ENCODE measurements at places on chromosomes 6 and 20.

- no peak for DNase-seq
These were observed 54.3 kb downstream of the NUS1 start for GRCh38 chr6:117729613-117730012.

GRCh38 chr20:41173791-41174341, 36.5 kb downstream of the PLCG1 start:
- no peak for DNase-seq

GRCh38 chr6:26065952-26066380, 21.3 kb upstream of the HFE start:
- DNase-seq = peak; percentile 74

- no peak for DNase-seq
These were observed 15.7 kb upstream of the MYT1 start for GRCh38 chr20:64148581-64148980.

GRCh38 chr6:134422426-134423231, 104.7 kb upstream of the SGK1 start:
- no peak for DNase-seq

DNA sequence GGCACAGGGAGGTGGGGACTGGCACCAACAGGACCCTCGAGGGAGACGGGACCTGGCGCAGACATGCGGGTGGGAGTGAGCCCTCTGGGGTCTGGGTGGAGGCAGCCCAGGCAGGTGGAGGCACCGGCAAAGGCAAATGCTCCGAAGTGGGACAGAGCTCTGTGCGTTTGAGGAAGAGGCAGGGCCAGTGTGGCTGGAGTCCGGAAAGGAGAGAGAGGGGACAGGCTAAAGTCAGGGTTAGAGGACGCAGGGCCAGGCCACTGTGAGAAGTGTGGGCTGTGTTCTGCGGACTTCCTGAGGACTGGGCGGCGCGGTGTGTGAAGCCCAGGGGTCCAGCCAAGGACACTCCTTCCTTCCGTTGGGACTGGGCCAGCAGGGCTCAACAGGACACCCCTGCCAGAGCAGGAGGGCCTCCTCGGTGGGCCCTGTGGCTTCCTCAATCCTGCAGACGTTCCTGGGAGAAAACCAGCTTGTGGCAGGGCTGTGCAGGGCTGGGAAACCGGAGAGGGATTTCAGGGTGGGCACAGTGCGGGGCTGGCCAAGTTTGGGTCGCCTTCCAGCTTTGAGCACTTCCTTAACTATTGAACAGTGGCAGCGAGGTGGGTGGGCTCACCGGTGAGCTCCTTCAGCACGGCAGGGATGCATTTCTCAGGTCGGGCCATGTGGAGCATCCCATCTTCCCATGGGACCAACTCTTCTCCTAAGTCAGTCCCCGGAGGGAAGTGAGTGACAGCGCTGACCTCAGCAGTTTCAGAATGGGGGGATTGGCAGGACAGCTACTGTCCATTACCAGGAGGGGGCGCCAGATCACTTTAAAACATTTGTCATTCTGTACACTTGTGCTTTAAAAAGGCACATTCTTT, 22.5 kb downstream of the MOCS3 start:
- peak; percentile 52 for DNase-seq

DNA sequence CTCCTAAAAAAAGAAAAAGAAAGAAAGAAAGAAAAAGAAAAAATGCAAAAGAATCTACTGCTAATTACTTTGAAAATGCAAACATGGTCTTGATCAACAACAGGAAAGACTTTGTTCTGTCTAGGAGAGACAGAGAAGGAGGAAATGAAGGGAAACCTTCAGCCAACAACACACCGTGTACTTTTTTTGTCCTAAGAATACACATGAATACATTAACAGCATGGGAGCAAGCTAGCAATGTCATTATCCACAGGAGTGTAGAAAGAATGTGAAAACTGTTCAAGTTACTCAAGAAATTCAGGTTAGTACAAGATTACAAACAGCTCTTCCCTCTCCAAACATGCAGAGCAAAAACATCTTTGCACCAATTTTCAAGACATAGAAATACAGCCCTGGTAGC, 326.3 kb downstream of the UBE3D start:
- no peak for DNase-seq

Measured in WERI-Rb-1 (cell line).